ENCODE measurements at places on chromosomes 1 and 21.

- peaks cover 24% of the 10 kb centered on the region for H3K4me1 ChIP-seq
- H3K36me3 ChIP-seq = no peaks in the 10 kb centered on the region
- no peak overlapping the region for H3K4me3 ChIP-seq
- no peaks in the 10 kb centered on the region for H3K27me3 ChIP-seq
- H3K27ac ChIP-seq = peak overlapping the region; percentile 90
These were observed 908 bp upstream of the ELK4 start for GRCh38 chr1:205632669-205633169.

DNA sequence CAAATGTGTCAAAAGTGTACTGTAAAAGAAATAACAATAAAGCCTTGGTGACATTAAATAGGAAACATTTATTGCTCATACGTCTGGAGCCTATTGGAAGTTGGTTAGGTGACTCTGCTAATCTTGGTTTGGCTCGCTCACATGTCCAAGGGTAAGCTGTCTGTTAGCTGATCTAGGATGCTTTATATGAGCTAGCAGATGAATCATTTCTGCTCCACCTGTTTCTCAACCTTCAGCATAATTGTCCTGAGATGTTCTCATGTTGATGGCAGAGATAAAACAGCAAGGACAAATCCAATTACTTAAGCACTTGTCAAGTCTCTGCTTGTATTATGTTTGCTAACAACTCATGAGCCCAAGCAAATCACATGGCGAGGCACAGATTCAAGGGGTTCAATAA lies 56.0 kb upstream of the CD53 start:
- DNase-seq = no peak
- H3K27me3 ChIP-seq = no peaks in the 10 kb centered on the region
- no peaks in the 10 kb centered on the region for H3K36me3 ChIP-seq
- H3K27ac ChIP-seq = no peak overlapping the region

GRCh38 chr1:83849191-83850061 lies 149.5 kb downstream of the TTLL7 start:
- DNase-seq = no peak
- H3K36me3 ChIP-seq = no peaks in the 10 kb centered on the region
- no peak overlapping the region for H3K4me3 ChIP-seq
- H3K4me1 ChIP-seq = no peaks in the 10 kb centered on the region

- no peaks in the 10 kb centered on the region for H3K27me3 ChIP-seq
- H3K27ac ChIP-seq = no peak overlapping the region
- no peak overlapping the region for H3K4me3 ChIP-seq
- no peaks in the 10 kb centered on the region for H3K4me1 ChIP-seq
- peak; percentile 12 for DNase-seq
These were observed 67.4 kb downstream of the OLFM3 start for GRCh38 chr1:101929343-101929742.

DNA sequence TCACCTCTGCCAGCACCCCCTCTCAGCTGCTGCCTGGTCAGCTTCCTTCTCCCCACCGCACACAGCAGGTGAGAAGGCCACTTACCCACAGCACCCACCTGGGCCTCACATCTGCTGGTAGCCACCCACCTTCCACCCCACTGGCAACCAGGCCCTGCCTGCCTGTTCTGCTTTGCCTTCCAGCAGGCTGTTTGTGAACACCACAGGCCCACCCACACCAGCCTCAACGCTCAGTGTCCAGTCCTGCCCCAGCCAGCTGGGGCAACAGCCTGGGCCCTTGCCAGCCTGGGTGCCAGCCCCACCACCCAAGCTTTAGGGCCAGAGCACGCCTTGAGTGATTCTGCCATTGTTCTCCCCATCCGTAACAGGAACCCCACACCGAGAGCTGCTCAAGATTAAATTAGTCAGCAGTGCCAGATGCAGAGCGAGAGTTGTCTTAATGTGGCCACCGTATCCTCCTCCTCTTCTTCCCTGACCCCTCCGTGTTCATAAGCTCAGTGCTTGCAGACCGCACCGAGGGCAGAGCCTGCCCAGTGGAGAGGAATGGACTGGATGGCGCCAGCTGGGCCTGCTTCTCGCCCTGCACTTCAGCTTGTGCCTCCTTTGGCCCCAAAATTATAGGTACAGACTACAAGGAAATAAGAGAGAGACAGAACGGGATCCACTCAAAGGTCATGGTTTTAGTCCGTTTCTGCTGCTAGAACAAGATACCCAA lies 120.3 kb upstream of the COL6A1 start:
- H3K36me3 ChIP-seq = no peaks in the 10 kb centered on the region
- H3K4me3 ChIP-seq = no peak overlapping the region
- H3K27me3 ChIP-seq = no peaks in the 10 kb centered on the region
- no peak for DNase-seq
- no peak overlapping the region for H3K27ac ChIP-seq

GRCh38 chr1:222275729-222276465 lies 272.0 kb downstream of the HHIPL2 start:
- H3K4me3 ChIP-seq = no peak overlapping the region
- no peaks in the 10 kb centered on the region for H3K27me3 ChIP-seq
- no peaks in the 10 kb centered on the region for H3K36me3 ChIP-seq
- no peak overlapping the region for H3K27ac ChIP-seq

DNA sequence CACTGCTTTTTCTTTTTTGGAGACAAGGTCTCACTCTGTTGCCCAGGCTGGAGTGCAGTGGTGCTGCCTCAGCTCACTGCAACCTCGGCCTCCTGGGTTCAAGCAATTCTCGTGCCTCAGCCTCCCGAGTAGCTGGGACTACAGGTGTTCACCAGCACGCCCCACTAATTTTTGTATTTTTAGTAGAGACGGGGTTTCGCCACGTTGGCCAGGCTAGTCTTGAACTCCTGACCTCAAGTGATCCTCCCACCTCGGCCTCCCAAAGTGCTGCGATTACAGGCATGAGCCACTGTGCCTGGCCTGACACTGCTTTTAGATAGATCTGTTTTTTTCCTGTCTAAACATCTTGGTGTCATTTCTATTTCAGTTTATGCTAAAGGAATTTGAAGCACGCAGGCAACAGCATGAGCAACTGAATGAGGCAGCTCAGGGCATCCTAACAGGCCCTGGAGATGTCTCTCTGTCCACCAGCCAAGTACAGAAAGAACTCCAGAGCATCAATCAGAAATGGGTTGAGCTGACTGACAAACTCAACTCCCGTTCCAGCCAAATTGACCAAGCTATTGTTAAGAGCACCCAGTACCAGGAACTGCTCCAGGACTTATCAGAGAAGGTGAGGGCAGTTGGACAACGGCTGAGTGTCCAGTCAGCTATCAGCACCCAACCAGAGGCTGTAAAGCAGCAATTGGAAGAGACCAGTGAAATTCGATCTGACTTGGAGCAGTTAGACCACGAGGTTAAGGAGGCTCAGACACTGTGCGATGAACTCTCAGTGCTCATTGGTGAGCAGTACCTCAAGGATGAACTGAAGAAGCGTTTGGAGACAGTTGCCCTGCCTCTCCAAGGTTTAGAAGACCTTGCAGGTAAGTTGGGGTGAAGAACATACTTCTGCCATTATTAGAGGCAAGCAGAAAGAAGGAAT lies 106.1 kb upstream of the BMP8A start:
- no peak overlapping the region for H3K4me3 ChIP-seq
- H3K27ac ChIP-seq = no peak overlapping the region
- no peaks in the 10 kb centered on the region for H3K4me1 ChIP-seq
- no peaks in the 10 kb centered on the region for H3K27me3 ChIP-seq
- H3K36me3 ChIP-seq = no peaks in the 10 kb centered on the region

- no peak overlapping the region for H3K4me3 ChIP-seq
- H3K4me1 ChIP-seq = peaks cover 27% of the 10 kb centered on the region
- no peak for DNase-seq
- no peaks in the 10 kb centered on the region for H3K36me3 ChIP-seq
These were observed 1.6 kb upstream of the DYRK3 start for GRCh38 chr1:206633708-206634121.

DNA sequence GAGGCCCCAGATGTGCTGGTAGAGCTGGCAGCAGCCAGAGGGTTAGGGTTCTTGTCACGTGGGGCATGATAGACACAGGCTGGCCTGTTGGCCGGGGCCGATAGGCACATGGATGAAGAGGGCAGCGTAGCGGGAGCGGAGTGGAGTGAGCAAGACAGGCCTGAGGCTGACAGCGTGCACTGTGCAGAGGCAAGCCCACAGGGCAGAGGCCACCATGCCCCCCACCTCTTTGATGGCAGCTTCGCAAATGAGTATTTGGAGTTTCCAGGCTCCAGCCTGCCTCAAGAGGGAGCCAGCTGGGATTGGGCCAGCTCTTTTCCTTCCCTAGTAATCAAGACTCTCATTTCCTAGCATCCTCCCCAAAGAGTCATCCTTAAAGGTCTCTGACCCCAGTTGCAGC lies 43.5 kb downstream of the TMCC2 start:
- peaks cover 33% of the 10 kb centered on the region for H3K4me1 ChIP-seq
- no peak overlapping the region for H3K4me3 ChIP-seq
- H3K27ac ChIP-seq = no peak overlapping the region
- DNase-seq = no peak
- no peaks in the 10 kb centered on the region for H3K27me3 ChIP-seq
- no peaks in the 10 kb centered on the region for H3K36me3 ChIP-seq

DNA sequence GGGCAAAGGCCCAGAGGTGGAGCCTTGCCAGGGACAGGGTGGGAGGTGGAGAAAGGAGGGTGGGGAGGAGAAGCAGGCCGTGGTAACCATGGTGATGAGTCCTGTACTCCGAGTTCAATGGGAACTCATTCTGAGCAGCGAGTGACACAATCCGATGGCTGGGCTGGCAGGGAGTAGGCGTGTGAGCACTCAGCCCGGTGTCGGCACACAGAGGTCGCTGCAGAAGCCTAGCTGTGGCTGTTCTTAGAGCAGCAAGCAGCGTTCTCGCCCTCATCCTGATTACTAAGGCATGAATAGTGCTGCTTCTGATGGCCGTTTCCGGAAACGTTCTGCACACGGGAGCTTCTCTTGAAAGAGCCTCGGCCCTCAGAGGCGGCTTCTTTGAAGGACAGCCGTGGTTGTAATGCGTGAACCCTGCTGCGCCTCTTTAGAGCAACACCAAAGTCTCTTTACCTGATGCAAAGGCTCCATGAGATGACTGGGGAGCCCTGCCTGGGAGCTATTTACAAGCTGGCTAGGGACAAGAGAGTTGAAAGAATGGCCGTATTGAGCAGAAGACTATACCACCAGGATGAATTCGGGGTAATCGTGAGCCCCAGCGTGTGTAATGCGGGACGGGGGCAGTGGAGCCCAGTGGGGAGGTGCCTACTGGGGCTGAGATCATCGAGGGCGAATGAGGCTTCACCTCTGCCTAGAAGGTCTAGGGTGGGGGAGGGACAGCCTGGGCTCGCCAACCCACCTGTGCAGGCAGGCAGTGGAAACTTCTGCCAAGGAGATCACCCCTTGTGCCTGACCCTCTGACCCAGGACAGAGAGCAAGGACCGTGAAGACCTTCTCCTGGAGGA lies 72.8 kb upstream of the PAX7 start:
- DNase-seq = peak; percentile 34
- H3K4me3 ChIP-seq = no peak overlapping the region
- no peak overlapping the region for H3K27ac ChIP-seq
- peaks cover 10% of the 10 kb centered on the region for H3K4me1 ChIP-seq
- no peaks in the 10 kb centered on the region for H3K36me3 ChIP-seq
- no peaks in the 10 kb centered on the region for H3K27me3 ChIP-seq

DNA sequence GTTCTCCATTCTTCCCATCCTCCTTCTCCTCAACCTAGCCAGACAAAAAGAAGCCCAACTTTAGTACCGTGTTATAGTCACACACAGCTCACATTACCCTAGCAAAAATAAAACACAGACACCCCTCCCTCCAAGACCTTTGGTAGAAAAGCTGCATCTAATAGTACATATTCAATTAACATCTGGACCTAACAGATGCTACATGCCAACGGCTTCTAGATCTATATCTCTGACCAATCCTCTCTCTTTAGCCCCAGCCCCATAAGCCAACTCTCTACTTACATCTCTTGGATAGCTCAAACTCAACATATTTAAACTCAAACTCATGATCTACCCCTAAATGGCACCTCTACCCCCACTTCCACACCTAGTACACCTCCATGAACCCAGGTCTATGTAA lies 233.1 kb downstream of the KCNH1 start:
- no peaks in the 10 kb centered on the region for H3K27me3 ChIP-seq
- no peaks in the 10 kb centered on the region for H3K36me3 ChIP-seq
- H3K4me3 ChIP-seq = no peak overlapping the region
- no peak for DNase-seq
- no peak overlapping the region for H3K27ac ChIP-seq

- H3K27me3 ChIP-seq = no peaks in the 10 kb centered on the region
- H3K4me3 ChIP-seq = no peak overlapping the region
- no peak for DNase-seq
- no peak overlapping the region for H3K27ac ChIP-seq
These were observed 216.7 kb upstream of the ZC3H12A start for GRCh38 chr1:37257646-37258045.

Measured in body of pancreas (tissue), 4 donors.